Vagina (tissue), 2 donors: ENCODE measurements at places on chromosomes 7 and 10. TPM values are rescaled to one million over a fixed set of nuclear protein-coding genes. Genes with fewer than 3 reads are reported as not detected.

DNA sequence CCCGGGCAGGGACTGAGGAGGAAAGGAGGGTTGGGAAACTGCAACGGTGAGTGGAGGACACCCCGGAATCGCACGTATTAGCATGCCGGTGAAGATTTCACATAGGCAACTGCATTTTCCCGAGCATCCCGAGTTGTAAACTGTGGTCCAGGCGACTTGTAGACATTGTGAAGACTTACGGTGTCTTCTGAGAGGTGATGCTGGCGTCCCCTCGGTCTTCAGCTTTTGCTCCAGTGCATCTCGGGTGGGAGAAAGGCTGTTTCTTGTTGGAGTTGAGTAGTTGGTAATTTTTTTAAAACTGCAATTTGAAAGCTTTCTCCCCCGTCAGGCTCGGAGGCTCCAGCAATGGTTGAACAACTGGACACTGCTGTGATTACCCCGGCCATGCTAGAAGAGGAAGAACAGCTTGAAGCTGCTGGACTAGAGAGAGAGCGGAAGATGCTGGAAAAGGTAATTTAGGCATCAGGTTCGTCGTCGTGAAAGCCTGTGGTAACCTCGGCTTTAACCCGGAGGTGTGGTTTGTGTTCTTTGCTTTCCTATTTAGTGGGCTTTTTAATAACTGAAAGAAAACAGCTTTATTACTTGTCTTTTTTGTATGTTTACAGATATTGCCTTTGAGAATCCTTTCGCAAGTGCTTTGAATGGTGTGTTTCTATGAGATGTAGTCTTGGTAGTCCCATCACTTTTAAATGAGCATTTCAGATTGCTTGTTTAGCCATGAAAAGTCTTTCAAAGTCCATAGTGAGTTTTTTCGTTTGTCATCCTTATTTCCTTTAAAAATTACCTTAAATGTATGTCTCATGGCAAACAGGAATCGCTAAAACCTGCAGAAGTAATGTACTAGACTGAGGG is 687 bp downstream of the HELLS start:
- DNase-seq, result no peak

DNA sequence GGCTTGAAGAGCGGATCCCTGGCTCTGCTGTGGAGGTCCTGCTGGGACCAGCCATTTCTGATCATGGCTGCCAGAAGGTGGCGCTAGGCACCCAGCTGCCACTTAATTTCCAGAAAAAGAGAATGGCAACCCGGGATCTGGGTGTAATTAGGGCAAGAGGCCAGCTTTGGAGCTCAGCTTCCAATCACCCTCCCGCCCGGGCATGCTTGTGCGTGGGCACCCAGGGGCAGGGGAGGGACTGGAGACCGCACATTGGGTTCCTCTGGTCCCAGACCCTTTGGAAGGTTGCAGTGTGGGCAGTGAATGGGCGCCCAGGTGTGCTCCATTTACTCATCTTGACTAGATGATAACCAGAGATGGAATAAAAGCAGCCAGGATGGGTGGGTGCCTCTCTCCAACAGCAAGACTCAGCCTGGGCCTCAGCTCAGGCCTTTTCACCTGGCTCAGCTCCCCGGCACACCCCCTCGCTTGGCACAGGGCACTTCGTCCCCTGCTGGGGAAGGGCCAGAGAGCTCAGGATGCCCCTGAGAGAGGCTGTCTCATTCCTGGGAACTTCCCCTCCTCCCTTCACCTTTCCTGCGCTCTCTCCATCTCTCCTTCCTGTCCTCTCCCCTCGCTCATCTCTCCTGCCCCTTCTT is 14.7 kb downstream of the FAM241B start:
- no peak for DNase-seq

GRCh38 chr10:128050936-128051335 is 75.3 kb downstream of the MKI67 start:
- no peak for DNase-seq

Gene EVX1
- 2.5 TPM for total RNA-seq

Gene GARIN1A
- 1.5 TPM for total RNA-seq

Gene PKD2L1
- not detected for total RNA-seq
